ENCODE measurements at places on chromosomes 12 and 14. TPM values are rescaled to one million over a fixed set of nuclear protein-coding genes. Genes with fewer than 3 reads are reported as not detected.

- DNase-seq, result no peak
Observed at GRCh38 chr14:25464078-25464477, 414.1 kb upstream of the STXBP6 start.

DNA sequence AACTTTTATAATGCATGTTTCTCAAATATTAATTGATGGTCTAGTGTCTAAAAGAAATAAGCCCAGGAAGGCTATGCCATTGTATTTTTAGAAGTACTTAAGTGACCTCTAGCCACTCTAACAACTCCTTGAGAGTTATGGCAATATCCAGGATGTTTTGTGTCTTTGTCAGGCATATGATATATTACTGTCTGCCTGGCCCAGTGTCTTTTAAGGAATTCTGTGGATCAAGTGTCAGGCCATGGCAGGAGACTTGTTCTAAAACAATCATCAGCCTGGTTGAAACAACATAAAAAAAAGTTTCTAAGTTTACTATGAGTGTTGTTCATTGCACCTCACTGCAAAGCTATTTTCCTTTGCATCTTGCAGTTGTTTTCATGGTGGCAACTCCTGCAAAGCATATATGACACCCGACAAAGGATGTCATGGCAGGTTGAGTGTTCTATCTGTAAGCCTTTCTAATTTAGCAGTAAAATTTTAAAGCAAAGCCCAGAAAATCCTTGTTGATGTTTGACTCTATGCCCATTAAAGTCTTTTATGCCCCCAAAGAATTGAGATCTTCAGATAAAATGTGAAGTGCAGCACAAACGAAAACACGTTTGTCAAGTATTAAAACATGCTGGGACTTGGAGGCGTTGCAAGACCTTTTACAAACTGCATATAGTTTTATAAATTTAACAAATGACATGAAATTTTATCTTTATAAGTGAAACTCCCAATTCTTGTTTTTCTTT is 89.5 kb upstream of the SLC38A2 start:
- DNase-seq, result no peak

DNA sequence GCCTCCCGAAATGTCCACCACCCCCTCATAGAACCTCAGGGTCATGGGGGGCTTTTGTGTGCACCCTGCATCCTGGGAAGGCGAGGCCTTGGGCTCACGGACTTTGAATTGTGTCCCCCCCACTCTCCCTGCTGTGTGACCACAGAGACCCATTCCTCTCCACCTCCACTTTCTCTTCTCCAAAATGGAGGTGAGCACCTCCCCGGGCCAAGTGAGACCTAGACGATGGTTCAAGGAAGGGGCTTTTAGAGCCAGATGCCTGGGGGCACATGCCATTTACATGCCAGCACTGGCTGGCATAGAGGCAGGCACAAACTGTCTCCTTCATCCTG is 33.5 kb downstream of the CYP46A1 start:
- DNase-seq, result no peak

Gene RTL1
- polyA plus RNA-seq, result 50.8 TPM

DNA sequence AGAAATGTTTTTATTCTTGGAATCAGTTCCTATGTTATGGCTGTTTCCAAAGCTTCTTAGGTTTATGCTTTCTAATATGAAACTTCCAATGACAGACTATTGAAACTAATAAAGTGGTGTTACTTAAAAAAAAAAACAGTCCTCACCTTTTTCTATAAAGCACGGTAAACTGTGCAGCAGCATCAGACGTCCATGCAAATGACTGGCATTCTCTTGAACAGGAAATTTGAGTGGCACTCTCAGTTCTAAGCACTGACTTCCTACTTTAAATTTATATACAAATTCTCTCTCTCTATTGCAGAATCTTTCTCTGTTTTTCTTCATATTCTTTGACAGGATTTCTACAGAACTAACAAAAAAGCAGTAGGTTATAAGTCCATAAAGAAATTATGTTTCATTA is 2.8 kb upstream of the RAD51AP1 start:
- no peak for DNase-seq

DNA sequence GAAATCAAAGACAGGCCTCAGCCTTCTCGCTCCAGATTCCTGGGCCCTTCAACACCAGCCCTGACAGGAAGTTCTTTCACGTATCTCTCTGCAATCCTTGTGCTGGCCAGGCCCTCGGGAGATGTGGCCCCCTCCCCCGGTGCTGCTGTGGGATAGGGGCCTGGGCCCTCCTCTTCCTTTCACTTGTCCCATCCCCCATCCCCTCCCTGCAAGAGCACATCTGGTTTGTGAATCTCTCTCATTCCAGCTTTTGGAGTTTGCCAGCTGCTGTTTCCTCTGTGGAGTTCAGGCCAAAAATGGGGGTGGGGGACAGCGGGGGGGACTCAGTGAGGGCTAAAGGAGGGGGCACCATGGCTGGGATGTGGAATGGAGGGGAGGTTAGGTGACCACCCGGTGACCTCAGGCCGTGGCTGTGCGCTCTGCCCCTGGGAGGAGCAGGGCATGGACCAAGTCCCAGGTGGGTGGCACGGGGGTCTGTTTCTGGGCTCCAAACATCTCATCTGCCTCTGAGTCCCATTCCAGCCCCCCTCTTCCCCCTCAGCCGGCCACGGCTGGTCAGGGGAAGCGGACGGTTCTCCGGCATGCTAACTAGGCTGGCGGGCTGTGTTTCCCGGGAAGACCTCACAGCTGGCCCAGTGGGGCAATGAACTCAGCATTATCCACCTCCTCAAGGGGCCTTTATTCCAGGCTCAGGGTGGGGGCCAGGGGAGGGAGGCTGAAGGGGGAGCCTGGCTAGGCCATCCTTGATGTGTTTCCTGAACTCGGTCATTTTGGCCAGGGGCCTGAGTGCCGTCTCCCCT is 7.4 kb downstream of the LRP1 start:
- peak; percentile 90 for DNase-seq

Gene CAPS2
- 3.8 TPM for polyA plus RNA-seq

DNA sequence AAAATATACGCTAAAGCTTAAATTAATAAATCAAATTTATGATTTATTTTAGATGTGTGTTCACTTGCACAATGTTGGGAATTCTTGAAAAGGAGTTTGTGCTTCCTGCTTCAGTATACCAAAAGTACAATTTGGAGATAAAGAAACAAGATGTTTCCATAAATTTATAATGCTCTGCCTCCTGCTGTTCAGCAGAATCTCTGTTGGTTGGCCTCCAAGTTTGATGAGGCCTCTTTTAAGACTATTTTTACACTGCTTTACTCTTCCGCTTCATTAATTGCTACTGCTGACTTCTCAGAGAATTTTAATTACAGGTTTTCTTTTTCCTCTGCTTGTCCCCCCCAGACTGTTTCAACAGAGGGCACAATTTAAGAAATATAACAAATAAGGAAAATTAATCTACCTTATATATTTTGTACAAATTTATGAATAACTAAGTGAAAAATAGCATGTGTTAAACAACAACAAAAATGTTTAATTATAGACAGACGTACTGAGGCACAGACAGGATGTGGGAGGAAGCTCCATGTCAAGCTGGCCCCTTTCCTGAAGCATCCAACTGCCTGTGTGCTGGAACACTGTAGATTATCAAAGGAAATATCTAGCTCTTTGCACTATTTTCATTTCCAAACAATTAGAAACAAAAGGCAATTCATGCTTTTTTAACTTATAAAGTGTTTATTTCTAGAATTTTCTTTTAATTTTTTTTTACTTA is 83.9 kb downstream of the PIK3C2G start:
- DNase-seq, result no peak

- no peak for DNase-seq
Observed at GRCh38 chr14:90423166-90423565, 26.3 kb downstream of the CALM1 start.

- DNase-seq, result peak; percentile 41
Observed at GRCh38 chr14:64541261-64541971, 875 bp downstream of the HSPA2 start.

DNA sequence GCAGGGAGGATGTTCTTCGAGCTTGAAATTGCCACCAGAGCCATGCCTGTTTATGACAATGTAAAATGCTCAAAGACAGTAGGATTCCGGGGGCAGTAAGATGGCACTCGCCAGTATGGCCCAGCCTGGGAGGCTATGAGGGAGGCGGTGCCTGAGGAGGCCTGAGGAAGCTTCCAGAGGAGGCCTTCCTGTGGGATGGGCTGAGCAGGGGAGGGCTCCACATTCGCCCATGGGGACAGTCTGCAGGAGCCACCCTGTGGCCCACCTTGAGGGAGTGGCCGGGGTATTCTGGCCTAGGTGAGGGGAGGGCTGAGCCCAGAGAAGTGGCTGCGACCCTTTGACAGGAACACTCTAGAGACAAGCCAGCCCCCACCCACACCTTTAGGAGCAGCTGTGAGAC is 50.7 kb downstream of the IQSEC3 start:
- DNase-seq, result no peak

Gene TMPRSS12
- not detected for polyA plus RNA-seq

Gene BCL7A
- polyA plus RNA-seq, result 16.5 TPM

Gene HDAC7
- polyA plus RNA-seq, result 46.9 TPM

Gene ZDHHC22
- not detected for polyA plus RNA-seq

Gene RNFT2
- polyA plus RNA-seq, result 1.1 TPM

DNA sequence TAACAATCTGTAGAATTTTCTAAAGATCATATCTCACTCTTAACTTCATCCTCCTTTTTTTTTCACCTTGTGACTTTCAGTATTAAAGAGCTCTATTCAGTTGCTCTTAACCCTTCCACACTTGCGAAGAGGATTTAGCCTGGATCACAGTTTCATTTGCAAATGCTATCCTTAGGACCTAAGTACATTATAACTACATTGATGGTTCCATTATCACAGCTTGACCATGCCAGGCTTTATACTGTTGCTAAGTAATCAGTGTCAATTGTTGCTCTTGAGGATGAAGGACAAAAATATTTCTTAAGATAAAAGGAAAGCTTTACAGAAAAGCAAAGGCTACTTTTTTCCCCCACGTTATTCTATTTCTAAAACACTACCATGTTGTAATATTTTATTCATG is 122.2 kb downstream of the PDZRN4 start:
- DNase-seq, result no peak

GRCh38 chr12:120230326-120230973 is 29.5 kb upstream of the RPLP0 start:
- DNase-seq, result peak; percentile 60

Gene SLC6A13
- polyA plus RNA-seq, result 5.1 TPM

Gene LTB4R
- polyA plus RNA-seq, result 3.3 TPM

- DNase-seq, result no peak
Observed at GRCh38 chr14:33710273-33710672, 240.6 kb downstream of the EGLN3 start.

- DNase-seq, result no peak
Observed at GRCh38 chr14:103563226-103563620, 463 bp downstream of the COA8 start.

Gene NYNRIN
- 26.1 TPM for polyA plus RNA-seq
